BE2C (cell line): ENCODE measurements at places on chromosomes 12 and 14.

DNA sequence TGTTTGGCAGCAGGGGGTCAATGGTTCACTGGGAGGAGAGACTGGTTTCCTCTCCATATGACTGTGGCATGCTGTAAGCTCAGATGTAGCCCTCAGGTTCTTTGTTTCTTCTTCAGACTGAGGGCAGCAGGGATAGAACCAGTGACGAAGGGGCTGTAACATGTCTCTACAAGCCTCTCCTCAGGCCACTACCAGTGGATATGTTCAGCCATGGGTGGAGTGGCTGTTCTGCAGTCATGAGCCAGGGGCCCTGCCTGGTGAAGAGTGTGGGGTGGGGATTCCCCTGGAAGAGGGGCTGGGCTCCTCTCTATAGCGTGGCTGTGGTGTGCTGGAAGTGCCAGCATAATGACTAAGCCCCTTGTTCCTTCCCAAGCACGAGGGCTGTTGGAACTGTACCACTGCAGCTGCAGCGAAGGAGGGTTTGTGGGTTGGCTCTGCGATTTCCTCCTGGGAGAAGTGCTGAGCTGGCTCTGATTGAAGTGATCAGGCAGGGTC, 55.8 kb downstream of the CMAS start:
- DNase-seq, result no peak

DNA sequence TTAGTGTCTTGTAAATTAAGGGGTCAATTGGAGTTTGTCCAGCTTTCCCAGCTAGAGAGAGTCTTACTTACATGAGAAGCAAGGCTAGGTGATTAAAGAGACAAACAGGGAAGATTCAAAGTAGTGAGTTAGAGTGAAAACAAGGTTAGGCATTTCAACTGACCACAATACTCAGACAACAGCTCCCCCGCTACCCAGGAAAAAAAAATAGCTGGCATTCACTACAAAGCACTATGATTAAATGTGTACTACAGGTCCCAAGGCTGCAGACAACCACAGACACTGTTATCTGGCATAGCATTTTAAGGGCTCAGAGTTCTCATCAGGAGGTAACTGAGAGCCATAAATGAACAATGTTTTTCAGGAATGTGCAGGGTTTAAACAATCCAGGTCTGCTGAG, 680.9 kb downstream of the TMEM121 start:
- no peak for DNase-seq

GRCh38 chr12:6784761-6785160, 4.6 kb upstream of the CD4 start:
- DNase-seq, result no peak

DNA sequence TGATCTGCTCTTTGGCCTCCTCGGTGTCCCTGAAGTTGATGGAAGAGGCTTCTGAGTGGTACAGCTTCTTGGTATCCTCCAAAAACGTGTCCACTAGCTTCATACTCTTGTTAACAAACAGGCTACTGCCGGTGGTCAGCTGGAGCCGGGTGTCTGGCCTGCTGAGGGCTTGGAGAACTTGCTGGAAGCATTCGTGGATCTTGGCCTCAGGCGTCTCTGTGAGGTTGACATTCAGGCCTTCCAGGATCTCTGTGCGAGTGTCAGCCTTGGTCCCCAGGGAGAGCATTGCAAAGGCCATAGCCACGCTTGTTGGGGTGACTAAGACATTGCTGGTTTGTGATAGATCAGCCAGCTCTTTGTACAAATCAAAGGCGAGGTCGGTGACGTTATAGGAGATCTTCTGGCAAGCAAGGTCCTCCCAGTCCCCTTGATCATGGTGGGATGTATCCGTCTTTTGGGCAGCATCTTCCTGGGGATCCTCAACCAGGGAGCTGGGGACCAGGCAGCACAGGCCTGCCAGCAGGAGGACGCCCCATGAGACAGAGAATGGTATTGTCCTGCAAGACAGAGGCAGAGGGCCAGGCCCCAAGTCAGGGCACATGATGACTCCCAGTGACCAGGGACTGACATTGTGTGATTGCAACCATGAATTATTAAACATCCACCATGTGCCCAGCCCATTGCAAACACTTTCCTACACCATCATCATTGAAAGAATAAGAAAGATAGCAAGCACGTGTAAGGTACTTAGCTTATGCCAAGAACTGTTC, 22.1 kb downstream of the SERPINA1 start:
- DNase-seq, result no peak

DNA sequence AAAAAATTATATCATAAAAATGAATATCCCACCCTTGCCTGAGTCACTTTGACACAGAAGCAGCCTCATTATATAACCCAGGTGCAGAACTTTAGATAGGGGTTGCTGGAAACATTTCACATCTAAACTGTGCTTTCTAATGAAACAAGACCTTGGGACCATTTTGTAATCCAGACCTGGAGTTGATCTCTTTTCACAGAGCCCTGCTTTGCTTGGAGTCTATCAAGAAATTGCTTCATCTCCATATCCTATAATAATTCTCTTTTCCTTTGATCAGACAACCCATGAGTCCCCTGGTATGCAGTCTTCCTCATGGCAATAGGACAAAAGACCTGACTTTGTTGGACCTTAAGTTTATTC, 76.3 kb downstream of the HSD17B6 start:
- DNase-seq, result no peak

DNA sequence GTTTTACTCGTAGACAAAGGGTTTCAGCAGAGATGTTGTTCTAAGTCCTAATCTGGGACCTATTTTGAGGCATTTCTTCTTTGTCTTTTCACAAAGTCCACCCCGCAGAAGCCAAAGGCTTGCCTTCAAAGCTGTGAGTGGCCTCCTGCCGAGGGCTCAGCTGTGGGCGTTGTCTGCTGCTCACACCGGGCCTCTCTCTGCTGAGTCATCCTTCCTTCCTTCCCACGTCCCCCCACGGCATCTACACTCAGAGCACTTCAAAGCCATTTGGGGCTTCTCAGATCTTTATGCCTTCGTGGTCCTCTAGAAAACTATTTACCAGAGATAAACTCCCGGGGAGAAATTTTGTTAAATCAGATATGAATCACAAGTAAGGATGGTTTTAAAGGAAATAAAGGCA, 115.9 kb upstream of the TMPO start:
- no peak for DNase-seq

- DNase-seq, result no peak
Measured at GRCh38 chr14:63909984-63910383, 57.2 kb downstream of the SYNE2 start.
